ENCODE measurements at places on chromosomes 11 and 22.

- no peak for DNase-seq
Measured at GRCh38 chr11:64139049-64139448, 26.9 kb downstream of the MACROD1 start.

DNA sequence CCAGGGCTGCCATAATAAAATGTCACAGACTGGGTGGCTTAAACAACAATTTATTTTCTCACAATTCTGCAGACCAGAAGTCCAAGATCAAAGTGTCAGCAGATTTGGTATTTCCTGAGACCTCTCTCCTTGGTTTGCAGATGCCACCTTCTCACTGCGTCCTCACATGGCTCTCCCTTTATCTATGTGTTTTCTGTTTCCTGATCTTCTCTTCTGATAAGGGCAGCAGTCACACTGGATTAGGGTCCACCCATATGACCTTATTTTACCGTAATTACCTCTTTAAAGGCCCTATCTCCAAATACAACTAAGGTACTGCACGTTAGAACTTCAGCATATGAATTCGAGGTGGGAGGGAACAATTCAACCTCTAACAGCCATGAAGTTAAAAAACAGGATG lies 238.9 kb upstream of the API5 start:
- no peak for DNase-seq

- DNase-seq = no peak
Measured at GRCh38 chr22:44391481-44392445, 79.0 kb upstream of the SHISAL1 start.

GRCh38 chr22:36197514-36198146 lies 4.0 kb downstream of the APOL4 start:
- no peak for DNase-seq

DNA sequence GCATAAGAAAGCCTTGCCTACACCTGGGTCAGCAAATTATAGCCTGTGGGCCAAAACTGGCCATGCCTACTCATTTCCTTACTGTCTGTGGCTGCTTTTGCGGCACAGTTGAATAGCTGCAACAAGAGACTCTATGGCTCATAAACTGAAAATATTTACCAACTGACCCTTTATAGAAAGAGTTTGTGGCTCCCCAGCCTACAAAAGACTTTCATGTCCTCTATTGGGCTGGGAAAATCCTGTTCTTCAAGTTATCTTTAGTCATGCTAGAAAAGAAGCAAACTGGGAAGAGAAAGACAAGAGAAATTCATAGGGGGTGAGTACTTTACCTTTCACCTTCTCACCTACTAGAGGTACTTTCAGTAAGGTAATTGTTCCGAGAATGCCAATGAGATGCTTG lies 175.1 kb downstream of the SWAP70 start:
- DNase-seq = no peak

DNA sequence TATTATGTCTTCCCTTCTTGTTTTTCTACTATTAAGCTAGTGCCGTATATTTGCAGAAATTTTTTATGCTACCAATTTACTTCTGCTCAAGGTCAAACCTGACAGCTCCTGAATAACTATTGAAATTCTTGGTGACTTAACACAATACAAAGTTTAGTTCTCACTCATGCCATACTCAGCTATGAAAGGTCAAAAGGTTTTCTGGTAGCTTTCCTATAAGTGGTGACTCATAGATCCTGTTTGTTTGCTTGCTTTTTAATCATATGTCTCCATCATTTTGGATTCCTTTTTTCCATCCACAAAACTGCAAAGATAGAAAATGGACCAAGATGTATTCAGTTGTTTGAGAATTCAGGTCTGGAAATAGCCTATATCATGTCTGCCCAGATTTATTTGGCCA lies 855.8 kb upstream of the LRRC4C start:
- no peak for DNase-seq

DNA sequence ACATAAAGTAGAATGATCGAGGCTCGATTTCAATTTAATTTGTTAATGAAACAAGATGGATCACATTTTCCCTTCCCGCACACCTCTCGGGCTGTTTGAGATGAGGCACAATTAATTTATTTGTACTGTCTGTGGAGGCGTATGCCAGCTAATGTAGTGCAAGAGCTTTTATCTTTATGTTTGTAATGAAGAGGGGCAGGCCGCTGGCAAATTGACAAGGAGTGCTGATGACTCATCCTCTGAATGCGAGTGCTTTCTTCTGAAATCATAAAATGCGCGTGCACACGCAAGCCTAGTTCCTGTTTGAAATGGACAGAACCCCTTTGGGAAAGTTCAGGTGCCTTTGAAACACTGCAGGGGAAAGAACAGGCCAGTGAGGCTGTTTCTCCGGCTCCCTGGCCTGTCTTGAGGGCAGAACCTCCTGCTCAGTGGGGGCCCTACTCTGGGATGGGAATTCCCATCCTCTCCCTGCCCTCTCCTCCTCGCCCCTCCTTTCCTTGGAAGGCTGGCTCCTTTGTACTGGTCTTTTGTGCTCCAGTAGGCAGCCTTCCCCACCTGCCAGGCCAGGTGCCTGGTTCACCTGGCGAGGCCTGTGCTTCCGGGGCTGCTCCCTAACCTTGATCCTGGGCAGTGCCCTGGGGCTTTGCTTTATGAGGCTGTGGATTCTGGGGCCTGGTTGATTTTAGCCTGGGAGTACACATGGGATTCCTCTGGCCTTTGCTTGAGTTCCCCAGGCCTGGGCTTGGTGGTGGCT lies 50.3 kb downstream of the TEAD1 start:
- no peak for DNase-seq

- DNase-seq = no peak
Measured at GRCh38 chr22:27022896-27023361, 365.5 kb downstream of the MIAT start.

- DNase-seq = no peak
Measured at GRCh38 chr11:124946735-124947141, 7.3 kb upstream of the CCDC15 start.

DNA sequence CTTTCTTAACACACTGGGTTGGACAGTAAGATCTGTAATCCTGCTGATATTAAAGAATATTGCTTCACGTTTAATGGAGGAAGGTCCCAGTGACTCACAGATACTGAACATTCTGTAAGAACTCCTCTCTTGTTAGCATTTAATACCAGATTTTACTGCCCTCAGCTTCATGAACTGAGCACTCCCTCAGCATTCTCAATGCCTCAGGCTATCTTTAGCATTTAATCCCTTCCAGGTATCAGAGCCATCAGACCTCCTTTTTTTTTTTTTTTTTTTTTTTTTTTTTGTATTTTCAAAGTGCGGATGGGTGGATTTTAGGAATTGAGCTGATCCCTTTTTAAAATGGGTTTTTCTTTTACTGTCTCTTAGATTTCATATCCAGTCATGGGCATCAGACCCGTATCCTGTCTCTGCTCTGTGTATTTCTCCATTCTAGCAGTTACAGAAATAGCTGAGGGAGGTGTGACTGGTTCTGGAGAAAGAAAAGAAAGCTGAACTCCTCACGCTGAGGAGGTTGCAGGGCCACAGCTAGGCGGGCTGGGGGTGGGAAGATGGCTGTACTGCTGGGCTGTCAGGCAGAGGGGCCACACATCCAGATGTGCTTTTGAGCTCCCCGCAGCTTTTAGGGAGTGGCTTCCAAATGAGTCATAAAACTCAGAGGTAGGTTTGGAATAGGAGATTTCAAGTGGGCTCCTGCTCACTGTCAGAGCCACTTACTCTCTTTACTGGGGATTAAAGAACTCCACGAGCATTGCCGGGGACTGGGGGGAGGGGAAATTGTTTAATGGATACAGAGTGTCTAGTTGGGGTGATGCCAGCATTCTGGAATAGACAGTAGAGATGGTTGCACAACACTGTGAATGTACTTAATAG lies 97.0 kb downstream of the SYT9 start:
- DNase-seq = no peak

GRCh38 chr11:118894192-118894591 lies 10.5 kb downstream of the CXCR5 start:
- no peak for DNase-seq

DNA sequence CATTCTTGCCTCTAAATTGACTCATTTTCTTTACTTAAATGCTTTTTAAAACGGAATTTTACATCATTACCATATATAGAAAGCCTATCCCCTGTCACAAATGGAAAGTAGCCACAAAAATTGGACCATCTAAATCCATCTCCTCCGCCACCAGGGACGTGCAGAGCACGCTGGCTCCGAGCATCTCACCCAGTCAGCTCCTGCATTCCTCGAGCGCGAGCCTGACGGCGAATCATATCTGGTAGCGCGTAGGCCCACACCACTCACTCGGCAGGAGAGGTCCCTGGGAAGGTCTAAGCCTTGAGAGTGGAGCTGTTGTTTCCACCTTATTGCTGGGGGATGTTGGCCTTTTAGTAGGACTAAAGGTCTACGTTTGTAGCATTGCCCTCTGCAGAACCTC lies 152.4 kb downstream of the TRIM29 start:
- no peak for DNase-seq

DNA sequence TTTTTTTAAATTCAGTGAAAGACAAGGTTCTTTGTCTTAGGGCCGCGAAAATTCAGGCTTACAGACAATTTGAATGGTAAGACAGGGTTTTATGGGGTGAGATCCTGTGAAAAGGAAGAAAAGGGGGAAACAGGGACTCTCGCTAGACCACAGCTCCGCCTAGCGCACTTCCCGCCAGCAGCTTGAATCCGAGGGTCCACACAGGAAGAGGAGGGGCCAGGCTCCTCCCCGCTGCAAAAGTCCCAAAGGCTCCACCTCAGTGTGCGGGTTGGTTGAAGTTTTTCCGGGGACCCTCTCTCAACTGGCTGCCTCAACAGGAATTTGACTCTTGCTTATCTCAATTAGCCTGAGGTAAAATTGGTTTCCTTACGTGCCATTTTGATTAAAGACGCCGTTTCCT lies 950.9 kb upstream of the CNTN5 start:
- no peak for DNase-seq

DNA sequence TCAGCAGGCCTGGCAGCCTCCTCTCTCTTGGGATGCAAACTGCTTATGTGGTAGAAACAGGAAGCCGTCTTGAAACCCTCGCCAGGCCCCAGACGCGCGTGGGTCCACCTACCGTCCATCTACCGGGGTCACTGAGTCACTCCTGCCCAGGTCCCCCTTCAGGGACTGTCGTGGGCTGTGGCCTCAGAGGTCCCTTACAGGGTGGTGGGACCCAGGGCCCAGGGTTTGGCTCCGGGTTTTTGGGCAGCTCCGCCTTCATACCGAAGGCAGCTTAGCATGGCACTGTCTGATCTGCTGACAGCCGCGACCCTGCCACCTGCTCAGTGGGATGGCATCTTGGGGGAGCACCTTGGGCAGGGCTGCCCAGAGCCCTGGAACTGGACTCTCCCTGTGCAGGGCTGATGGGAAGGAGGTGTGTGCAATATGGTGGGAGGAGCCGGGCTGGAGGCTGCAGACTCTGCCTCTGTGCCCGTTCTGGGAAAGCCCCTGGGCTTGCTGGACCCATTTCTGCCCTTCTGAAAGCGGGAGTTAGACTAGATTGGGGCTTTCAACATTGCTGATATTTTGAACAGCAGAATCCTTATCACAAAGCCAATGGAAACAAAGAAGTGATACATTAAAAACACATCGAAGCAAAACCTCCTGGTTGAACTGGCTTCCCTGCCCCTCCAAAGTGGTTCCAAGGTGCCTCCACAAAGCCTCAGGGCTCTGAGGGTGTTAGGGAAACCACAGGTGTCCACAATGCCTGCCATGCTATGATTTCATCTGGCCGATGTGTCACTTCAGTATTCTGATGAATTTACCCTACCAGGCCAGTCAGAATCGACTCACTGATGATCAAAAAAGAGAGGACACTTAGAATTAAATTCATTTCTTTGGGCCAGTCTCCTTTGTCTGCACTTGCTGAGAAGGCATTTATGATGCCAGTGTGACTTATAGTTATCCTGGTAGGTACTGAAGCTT lies 316.5 kb downstream of the KIRREL3 start:
- DNase-seq = no peak

DNA sequence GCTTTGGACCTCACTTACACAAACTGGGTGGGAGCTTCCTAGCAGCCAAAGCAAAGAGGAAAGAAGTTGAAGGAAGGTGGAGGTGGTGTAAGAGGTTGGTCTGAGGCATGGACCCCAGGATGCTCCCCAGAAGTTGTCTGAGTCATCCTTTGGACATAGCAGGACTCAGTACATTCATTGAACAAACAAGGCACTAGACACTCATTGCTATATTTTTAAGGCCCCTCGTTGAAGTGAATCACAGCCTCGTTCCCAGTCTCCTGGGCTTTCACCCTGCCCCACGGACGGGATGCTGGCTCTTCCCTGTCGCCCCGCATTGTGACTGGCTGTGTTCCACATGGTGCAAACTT lies 95.9 kb upstream of the FGF3 start:
- DNase-seq = no peak

DNA sequence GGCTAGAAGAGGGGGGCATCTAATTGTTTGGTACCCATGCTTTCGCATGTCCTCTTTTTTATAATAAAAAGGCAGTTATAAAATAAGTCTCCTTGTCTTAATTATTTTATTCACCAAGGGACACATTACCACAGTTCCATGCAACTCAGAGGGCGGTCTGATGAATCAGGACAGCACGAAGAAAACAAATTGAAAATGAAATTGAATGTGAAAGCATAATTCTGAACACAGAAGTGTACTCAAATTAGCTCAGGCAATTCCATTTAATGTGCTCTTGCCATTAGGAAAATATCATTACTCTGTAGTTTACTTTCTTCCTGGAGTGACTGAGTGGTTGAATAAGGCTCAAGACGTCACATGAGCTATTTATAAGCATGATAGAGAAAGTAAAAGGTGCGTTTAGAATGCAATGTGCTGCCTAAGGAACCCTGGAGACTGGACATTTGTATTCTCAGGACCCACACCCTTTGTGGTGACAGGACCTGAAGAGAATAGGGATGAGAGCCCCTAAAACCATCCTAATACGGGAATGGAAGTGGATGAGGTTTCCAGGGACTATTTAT lies 59.6 kb downstream of the MTNR1B start:
- DNase-seq = no peak

DNA sequence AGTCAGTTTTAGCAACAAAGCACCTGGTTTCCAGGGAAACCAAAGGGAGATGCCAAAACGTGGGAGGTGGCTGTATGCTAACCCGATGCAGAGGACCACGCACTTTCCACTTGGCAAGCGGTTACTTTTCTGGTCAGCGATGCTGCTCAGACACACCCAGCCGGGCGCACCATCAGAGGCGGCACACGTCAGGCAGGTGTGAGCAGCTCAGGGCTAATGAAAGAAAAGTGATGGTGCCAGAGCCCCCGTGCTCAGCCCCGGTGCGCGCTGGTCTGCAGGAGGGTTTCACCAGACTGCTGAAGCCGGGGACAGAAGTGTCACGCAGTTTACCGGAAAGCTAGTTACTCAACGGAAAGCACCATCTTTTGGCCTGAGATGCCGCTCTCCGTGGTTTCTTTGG lies 5.7 kb downstream of the LTO1 start:
- no peak for DNase-seq

- DNase-seq = no peak
Measured at GRCh38 chr11:49208006-49208721, at the start of gene FOLH1. FOLH1 (minus strand) TSS chr11:49208602; CDS start chr11:49208409, 193 bp downstream.
